Stimulated activated CD4-positive, alpha-beta T cell treated with anti-CD3 and anti-CD28 coated beads, Interleukin-4, amount 100 ng/mL, for 1 hour (primary cell): ENCODE measurements at places on chromosomes 16 and 17.
A peak's percentile ranks its signal among the peaks of the same experiment; 100 is the strongest.

DNA sequence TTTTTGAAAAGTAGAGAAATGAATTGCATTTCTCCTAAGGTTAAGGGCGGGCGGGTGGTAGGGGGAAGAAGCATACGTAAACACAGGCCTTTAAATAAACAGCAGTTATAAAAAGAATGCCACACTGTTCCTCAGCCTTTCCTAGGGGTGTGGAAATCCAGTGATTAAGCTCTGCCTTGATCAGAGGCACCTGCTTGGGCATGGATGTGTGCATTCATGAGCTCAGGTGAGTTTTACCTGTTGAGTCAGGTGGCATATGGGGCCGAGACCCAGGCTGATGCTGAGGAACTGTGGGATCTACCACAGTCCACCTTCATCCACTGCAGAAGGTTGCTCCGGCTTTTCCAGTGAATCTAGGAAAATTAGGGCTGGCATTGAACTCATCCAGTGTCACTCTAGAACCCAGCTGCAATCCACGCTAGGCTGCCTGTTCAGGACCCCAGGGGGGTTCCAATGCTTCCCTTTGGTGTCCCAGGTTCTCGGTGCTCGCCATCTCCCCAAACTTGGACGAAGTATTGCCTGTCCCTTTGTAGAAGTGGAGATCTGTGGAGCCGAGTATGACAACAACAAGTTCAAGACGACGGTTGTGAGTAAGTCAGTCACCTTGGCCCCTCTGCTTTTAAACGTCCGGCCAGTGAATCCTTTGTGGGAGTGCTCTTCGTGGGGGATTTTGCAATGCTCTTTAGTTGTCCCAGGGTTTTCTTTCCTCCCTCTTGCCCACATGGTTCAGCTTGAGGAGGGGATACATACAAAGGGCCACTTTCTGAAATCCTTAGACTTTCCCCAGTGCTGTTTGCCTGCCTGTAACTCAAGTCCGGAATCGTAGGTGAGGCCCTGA is 72.7 kb downstream of the SDR42E1 start:
- no peak for DNase-seq

GRCh38 chr17:56502120-56502654 is 91.3 kb upstream of the NOG start:
- no peak for DNase-seq

- peak; percentile 52 for DNase-seq
These were observed 891 bp downstream of the CORO1A start for GRCh38 chr16:30184096-30184890.

- DNase-seq: no peak
These were observed 372.7 kb upstream of the ZFHX3 start for GRCh38 chr16:73420676-73421075.

DNA sequence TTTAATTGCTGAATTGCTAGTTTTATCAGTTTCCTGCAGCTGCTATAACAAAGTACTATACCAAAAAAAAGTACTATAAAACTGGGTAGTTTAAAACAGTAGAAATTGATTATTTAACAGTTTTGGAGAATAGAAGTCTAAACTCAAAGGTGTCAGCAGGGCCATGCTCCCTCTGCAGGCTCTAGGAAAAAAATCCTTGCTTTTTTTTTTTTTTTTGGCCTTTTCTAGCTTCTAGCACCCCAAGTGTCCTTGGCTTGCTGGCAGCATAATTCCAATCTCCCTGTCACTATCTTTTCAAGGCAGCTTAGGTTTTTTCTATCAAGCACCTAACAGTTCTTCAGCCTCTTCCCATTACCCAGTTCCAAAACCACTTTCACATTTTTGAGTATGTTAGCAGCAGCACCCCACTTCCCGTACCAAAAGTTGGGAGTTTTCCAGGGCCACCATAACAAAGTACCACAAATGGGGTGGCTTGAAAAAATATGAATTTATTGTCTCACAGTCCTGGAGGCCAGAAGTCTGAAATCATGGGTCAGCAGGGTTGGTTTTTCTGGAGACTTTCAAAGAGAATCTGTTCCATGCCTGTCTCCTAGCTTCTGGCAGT is 37.4 kb downstream of the BPTF start:
- DNase-seq: no peak

GRCh38 chr17:6355196-6355595 is 79.7 kb downstream of the AIPL1 start:
- DNase-seq: no peak

DNA sequence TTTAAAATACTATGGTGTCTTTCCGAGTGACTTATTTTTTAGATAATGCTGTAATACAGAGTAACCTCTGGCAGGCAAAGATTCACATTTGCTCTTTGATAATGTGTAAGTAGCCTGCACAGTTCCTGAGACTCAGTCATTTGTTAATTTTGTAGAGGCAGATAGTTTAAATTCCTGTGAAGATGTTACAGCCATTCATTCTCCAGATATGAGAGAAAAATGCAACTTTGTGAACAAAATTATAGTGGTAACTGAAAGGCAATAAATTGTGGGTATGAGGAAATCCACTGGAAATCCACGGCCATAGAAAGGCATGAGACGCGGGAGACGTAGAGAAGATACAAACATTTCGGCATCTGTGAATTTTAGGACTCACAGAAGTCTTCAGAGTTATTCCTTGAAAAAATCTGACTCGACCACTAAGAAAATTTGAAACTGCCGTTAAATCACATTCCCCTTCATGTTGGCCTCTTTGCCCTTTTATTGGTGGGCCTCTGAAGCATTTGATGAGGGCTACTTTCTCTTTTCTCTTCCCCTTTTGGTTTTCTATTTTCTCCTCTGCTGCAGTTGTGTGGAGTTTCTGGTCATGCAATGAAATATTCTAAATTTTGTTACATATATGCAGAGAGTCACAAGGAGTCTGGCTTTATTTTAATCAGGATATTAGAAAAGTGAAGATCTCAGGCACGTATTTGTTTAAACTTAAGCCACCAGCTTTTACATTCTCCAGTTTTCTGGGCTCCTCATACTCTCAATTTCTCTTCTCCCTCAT is 18.8 kb downstream of the HS3ST3A1 start:
- no peak for DNase-seq

DNA sequence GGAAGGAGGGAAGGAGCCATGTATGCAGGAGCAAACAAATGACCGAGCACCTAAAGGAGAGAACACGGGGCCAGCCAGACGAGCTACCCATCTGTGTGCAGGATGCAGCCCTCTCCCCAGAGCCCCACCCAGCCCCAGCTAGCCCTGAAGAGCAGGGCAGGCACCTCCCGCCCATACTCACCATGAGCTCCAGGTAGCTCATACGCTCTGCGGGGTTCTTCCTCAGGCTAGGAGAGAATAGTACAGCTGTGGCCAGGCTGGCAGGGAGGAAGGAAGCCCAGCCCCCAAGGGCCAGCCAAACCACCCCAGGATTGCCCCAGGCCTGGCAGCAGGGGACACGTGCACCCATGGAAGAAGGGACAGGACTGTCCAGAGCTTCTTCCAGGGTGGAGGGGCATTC is 81.9 kb downstream of the KCNJ18 start:
- DNase-seq: no peak

DNA sequence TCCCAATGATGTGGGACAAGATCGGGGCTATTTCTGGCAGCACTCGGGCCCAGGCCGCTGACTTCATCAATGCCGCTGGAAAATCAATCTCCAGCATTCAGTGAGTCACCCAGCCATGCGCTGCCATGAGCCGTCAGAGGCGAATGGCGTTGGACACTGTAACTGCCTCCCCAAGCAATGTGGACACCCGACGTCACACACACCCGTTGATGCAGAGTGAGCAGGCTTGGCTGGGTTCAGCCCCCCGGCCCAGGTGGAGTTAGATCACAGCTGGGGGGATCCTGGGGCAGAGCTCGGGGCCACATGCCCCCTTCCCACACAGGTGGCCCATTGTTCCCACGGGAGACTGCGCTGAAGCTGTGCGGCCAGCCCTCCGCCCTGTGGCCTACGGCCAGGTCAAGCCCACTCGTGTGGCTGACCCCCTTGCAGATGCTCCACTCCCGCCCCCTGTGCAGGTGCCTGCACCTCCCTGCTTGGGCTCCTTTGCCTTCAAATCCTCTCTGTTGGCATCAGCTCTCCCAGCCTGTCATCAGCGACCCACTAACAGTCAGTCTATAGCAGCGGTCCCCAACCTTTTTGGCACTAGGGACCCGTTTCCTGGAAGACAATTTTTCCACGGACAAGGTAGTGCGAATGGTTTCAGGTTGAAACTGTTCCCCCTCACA is 89.9 kb downstream of the TBC1D16 start:
- DNase-seq: no peak

GRCh38 chr17:28480799-28481571 is 7.5 kb downstream of the SLC13A2 start:
- DNase-seq: no peak

DNA sequence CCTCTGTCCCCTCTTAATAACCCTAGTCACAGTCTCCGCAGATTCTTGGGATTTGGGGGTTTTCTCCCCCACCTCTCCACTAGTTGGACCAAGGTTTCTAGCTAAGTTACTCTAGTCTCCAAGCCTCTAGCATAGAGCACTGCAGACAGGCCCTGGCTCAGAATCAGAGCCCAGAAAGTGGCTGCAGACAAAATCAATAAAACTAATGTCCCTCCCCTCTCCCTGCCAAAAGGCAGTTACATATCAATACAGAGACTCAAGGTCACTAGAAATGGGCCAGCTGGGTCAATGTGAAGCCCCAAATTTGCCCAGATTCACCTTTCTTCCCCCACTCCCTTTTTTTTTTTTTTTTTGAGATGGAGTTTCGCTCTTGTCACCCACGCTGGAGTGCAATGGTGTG is 5.6 kb downstream of the CCL22 start:
- DNase-seq: no peak

GRCh38 chr17:19750835-19751234 is 2.7 kb upstream of the ALDH3A1 start:
- DNase-seq: no peak

DNA sequence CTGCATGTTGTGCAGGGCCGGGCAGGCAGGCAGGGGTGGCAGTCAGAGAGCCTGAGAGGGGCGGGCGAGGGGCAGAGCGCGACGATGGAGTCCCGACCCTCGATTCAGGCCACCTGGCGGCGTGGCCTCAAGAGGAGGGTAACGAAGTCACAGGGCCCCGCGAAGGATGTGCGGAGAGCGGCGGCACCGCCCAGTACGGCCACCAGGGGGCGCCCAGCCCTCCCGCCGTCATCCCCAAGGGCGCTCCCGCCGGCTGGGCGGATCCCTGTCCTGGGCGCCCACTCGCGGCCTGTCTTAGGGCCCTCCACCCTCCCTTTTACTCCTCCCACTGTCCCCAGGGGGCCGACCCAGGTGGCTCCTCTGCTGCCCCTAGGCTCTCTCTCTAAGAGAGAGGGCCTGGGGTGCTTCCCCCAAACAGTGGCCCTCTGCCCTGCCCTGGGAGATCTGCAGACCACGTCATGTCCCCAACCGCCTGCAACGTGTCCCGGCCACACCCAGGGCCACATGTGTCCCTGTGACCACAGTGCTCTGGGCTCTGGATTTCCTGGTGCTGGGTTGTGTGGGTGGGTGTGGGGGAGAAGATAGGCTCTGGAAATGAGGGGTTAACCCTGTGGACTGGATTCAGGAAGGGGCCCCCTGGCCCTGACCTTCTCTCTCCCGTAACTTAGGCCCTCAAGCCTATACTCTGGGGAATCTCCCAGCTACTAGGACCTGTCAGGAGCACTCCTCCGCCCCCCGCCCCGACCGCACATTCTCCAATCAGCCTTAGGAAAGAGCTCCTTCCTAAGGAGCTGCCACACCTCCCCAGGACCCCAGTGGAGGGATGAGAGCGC is 5.9 kb downstream of the DPEP2 start:
- peak; percentile 81 for DNase-seq

DNA sequence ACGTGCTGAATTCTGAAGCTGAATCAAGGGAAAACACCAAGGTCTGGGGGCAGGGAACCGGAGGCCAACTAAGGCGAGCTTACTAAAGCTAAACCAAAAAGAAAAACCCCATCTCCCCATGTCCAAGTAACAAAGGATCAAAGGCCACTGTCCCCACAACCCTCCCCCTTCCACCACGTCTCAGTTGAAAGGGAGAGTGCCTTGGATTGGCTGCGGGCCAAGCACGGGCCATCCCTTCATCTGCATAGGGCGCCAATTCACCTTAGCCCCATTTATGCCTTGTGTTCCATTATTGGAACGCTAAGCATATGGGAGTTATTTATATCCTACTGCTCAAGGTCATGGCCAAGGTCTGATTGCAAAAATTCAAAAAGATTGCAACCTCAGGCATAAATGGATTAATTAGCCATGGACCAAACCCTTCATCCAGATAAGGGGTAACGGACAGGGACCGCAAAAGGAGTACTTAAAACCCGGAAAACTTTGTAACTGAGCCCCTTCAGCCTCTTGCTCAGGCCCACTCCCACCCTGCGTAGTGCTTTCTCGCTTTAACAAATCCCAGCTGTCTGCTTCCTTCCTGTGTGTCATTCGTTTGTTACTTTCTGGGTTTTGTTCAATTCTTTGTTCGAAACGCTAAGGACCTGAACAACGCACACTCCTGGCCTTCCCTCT is 740 bp upstream of the ATP6V0D1 start:
- peak; percentile 41 for DNase-seq

GRCh38 chr17:6079155-6079888 is 9.1 kb downstream of the WSCD1 start:
- DNase-seq: no peak

GRCh38 chr16:88007321-88007731 is 56.1 kb downstream of the BANP start:
- DNase-seq: no peak

- peak; percentile 58 for DNase-seq
These were observed 8.8 kb downstream of the ZG16B start for GRCh38 chr16:2838928-2839327.

DNA sequence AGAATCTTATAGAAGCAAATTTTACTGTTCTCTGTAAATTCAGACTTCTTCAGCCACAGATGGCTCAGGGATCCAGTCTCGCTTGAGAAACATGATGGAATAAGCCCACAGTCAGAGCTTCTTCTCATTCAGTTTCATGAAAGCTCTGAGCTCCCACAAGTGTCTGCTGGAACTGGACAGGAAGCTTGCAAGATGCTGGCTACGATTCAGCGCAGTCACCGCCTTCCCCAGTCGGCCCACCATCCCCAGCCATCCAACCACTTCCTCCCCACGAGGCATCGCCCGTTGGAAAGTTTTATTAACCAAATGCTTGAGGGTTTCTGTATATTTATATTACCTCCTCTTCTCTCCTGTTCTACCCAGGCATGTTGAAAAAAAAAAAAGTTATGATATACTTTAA is 171.7 kb downstream of the ZFHX3 start:
- no peak for DNase-seq

GRCh38 chr16:27483624-27484023 is 66.1 kb downstream of the GTF3C1 start:
- no peak for DNase-seq

GRCh38 chr17:63246344-63246743 is 199.8 kb downstream of the CYB561 start:
- no peak for DNase-seq

- DNase-seq: no peak
These were observed 483.0 kb downstream of the SLC39A11 start for GRCh38 chr17:72609501-72609900.

DNA sequence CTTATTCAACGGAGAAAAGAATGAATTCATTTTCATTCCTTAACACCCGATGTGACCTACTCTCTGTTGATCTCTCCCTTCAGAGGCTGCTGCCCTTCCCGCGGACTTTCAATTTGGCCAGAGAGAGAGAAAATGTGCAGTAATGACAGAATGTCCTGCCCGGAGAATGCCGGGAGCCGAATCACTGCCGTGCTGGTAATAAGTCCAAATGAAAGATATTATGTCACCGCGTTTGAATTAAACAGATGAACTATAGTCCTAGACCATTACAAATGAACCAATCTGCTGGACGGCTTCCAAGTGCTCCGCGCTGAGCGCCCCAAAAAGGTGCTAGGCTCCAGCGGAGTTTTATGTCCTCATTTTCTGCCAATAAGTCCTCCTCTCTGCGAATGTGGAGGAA is 14.7 kb upstream of the C16orf82 start:
- DNase-seq: no peak
